ENCODE measurements at places on chromosomes 7 and 10. TPM values are rescaled to one million over a fixed set of nuclear protein-coding genes. Genes with fewer than 3 reads are reported as not detected.

Gene CHAT
- polyA plus RNA-seq, result not detected

Gene MYL10
- not detected for polyA plus RNA-seq

Gene PROSER2
- polyA plus RNA-seq, result 0.63 TPM

Gene ADRA2A
- 1.1 TPM for polyA plus RNA-seq

Gene SHLD2
- 2.3 TPM for polyA plus RNA-seq

Gene CYP3A7
- not detected for polyA plus RNA-seq

Gene LRIT1
- polyA plus RNA-seq, result not detected

Gene PODXL
- 39.8 TPM for polyA plus RNA-seq

Gene CYP2E1
- 1.6 TPM for polyA plus RNA-seq
